MCF 10A (cell line): ENCODE measurements at places on chromosomes 4 and X.

DNA sequence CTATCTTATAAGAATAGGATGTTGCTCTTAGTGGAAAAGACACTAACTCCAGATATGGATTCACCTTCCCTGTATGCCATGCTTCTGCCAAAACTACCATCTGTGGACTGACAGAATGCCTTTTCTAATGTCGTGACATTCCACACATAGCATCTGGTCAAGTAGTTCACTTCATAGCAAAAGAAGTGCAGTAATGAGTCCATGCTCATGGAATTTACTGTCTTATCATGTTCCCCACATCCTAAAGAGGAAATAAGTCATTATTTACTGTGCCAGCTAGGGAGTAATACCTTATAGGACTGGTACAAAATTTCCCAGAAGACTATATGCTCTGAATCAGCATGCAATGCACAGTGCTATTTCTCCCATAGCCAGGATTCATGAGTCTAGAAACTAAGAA lies 562.4 kb downstream of the TLL1 start:
- peak; percentile 41 for DNase-seq

GRCh38 chr4:163866728-163867315 lies 372.3 kb downstream of the TMA16 start:
- peak; percentile 36 for DNase-seq

DNA sequence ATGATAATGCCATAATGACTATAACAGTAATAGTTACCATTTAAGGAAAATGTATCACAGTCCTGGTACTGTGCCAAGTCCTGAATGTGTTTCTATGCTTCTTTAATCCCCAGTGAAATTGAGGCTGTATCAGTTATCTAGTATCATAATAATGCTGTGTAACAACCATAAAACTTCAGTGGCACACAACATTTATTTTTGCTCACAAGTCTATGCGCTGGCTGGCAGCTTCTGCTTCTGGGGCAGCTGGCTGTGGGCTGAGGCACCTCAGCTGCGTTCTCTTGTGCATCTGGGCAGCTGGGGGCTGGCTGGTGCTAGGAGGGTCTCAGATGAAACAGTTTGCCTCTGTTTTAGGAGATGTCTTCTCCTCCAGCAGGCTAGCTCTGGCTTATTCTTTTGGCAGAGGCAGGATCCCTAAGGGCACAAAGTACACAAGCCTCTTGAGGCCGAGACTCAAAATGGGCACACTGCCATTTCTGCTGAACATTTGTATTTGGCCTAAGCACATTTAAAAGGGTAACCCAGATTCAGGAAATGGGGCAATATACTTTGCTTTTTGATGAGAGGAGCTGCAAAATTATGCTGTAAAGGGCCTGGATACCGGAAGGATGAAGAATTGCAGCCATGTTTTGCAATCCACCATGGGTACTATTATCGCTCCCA lies 62.6 kb upstream of the DHX15 start:
- DNase-seq = peak; percentile 53

DNA sequence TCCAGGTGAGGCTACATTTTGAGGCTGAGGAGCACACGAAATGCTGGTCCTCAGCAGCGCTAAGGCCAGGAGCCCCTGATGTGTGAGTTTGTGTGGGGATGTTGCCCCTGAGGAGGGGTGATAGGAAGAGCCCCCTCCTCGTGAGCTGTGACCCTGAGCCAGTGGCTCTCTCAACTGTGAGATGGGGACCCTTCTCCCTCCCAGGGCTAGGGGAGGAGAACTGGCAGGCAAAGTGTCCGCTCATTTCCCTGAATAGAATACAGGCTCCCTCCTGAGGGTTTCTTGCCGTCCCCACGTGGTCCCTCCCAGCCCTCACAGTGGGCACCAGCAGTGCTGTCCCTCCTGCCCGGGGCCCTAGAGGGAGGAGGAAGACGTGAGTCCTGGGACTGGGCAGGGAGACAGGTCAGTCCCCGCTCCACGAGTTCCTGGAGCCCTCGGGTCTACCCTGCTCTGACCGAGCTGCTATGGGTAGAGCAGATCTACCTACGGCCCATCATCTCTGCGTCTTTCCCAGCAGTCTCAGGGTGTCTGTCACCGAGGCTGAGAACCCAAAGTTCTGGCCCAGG lies 21.0 kb upstream of the TBC1D14 start:
- DNase-seq = no peak

GRCh38 chr4:47914926-47915237 lies 499 bp upstream of the NFXL1 start:
- DNase-seq = no peak

GRCh38 chrX:10496345-10496965 lies 123.9 kb downstream of the MID1 start:
- DNase-seq = no peak

- no peak for DNase-seq
Observed at GRCh38 chr4:88320780-88321373, 36.5 kb upstream of the PPM1K start.

- no peak for DNase-seq
Observed at GRCh38 chr4:159289682-159290081, 186.8 kb downstream of the RAPGEF2 start.

- no peak for DNase-seq
Observed at GRCh38 chr4:161186750-161187149, 977.0 kb downstream of the FSTL5 start.

- DNase-seq = no peak
Observed at GRCh38 chr4:5839332-5839731, 53.6 kb downstream of the CRMP1 start.

- peak; percentile 78 for DNase-seq
Observed at GRCh38 chr4:3009422-3009821, 46.1 kb downstream of the GRK4 start.

DNA sequence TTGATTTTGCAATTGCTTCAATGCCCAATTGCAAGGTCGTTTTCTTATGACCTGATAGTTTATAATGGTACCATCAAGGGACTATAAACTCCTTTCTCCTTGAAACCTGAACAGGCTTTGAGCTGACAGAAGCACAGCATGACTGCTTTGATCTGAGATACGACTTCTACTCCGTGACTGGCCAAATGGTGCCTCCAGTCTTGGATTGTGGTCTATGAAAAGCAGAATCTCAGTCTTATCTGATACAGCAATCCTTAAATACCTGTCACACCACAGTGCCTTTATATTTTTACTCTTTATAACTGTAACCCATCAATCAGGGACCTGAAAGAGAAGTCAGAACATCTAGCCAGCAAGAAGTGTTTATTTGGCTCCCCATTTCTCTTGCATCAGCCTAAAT lies 93.1 kb downstream of the DOCK11 start:
- DNase-seq = no peak

- DNase-seq = no peak
Observed at GRCh38 chrX:97168646-97169045, 284.9 kb downstream of the RPA4 start.

GRCh38 chr4:114264877-114265291 lies 285.4 kb upstream of the ARSJ start:
- DNase-seq = peak; percentile 67

DNA sequence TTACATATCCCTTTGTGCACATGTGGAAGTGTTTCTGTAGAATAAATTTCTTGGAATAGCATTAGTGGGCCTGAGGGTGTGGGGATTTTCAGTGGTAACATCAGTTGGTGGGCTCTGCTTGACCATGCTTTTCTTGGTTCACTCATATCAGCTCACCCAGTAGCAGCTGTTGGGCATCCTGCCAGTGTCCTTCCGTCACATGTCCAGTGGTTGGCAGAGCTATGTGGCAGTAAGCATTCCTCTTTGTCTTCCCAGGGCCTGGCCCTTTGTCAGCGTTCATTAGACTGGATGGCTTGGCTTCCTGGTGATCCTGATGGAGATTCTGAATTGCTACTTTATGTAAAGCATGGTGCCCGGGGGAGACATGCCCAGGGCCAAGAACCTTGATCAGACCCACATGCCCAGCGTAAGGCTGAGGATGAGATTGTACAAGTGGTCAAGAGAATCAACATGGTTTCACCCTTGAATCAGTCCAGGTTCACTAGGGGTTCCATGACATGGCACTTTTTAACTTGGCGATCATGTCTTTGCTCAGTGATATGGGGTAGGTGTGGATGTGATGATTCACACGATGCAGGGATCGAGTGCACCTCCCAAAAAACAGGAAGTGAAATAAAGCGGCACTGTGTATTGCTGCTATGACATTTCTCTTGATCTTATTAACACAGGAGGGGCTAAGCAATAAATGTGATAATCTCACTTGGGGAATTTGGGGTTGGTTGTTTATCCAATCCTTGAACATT lies 72.1 kb upstream of the IGFBP7 start:
- DNase-seq = no peak

- peak; percentile 77 for DNase-seq
Observed at GRCh38 chrX:116749943-116750342, 287.2 kb upstream of the CT83 start.

- peak; percentile 89 for DNase-seq
Observed at GRCh38 chr4:14771094-14771493, 231.2 kb upstream of the CPEB2 start.

- no peak for DNase-seq
Observed at GRCh38 chr4:6929812-6930464, 20.3 kb downstream of the TBC1D14 start.

- DNase-seq = no peak
Observed at GRCh38 chr4:112119353-112119783, 25.9 kb upstream of the FAM241A start.

DNA sequence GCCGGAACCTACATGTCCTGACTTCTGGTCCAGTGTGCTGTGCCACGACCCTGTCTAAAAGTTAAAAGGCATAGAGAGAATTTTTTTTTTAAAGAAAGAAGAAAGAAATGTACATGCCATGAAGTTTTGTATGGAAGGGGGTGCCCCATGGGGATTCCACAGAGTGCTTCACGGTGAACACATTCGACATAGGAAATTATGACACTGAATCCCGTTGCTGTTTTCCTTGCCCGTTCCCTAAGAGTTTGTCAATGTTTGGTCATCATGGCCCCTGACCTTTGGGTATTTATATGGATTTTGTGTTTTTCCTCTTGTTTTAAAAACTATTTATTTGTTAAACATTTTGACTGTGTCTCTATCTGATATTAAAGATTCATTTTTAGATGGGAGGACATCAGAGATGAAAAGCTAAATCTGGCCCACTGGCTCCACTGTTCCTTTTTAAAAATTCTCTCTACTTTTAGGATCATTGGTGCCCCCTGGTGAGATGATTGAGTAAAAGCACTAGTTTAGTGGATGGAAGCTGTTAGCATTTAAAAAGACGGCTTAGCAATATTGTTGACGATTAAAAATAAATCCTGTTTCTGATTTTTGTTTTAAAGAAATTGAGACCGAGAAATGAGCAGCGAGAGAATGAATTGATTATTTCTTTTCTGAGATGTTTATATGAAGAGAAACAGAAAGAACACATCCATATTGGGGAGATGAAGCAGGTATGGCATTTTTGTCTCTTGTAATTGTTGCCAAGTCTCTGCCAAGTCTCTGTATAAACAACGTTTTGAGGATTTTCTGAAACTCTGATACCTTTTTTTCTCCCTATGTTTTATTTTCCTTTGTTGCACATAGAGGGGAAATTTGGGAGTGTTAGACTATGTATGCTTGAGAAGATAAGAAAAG lies 75.0 kb downstream of the PTTG2 start:
- peak; percentile 79 for DNase-seq

GRCh38 chr4:47432749-47433148 lies 30.8 kb downstream of the COMMD8 start:
- no peak for DNase-seq

- peak; percentile 49 for DNase-seq
Observed at GRCh38 chrX:47587091-47587891, 5.1 kb downstream of the TIMP1 start.

DNA sequence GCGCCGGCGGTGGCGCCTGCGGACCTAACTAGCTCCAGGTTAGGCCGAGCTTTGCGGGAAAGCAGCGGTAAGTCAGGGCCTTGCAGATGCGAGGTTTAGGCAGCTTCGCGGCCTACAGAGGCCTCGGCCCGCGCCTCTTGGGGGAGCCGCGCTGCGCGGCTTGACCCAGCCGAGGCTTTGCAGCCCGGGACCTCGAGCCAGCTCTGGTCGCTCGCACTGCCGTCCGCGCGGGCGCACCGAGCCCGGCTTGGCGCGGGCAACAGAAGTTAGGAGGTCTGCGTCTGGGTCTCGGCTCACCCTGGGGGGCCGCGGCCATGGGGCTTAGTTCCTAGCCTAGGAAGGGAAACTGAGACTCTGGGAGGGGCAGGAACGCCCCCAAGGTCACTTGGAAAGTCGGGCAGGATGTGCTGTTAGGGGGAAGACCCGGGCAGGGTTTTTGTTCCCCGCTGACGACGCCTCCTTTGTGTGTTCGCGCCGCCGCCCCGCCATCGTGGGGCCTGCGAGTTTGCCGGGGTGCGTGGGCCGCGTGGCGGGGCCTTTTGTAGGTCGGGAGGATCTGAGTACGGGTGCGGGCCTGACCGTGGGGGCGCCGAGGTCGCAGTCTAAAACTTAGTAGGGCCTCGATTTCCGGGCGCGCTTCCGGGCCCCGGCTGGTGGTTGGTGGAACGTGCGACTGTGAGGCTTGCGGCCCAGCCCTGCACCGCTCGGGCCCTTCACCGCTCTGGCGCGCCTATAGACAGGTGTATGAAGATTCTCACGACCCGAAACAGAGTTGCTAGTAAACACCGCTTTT lies 482 bp downstream of the RNF4 start:
- DNase-seq = peak; percentile 47

DNA sequence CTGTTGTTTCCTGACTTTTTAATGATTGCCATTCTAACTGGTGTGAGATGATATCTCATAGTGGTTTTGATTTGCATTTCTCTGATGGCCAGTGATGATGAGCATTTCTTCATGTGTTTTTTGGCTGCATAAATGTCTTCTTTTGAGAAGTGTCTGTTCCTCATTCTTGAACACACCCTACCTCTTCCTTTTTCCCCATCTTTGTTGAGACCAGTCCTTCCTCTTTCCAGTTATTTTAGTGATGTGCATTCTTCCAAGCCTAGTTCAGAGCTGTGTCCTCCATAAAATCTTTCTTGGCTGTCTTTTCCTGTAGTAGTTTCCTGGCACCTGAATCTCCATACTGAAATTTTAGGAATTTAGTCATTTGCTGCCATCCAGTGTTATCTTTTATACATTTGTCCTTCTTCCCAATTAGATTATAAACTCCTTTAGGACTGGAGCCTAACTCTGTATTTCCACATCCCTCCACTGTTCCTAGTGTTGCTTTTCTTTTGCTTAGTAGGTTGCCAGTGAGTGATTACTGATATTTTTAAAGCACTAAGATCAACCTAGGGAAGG lies 11.4 kb downstream of the FHIP1A start:
- DNase-seq = no peak

DNA sequence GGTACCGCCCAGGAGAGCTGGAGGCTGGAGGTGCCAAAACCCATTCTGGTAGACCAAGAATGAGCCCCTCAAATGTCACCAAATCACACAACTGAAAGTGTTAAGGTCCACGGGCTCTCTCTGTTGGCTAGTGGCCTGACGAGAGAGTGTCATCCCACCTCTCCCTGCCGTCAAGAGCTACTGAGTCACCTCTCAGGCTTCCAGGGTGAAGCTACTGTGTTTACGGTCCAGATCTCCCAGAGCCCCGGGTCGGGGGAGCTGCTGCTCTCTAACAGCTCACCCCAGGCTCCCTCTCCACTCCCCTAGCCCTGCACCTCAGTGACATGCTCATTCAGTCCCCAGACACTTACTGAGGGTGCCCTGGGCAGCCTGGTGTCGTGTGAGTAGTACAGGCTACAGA lies 59.2 kb downstream of the ADGRG2 start:
- peak; percentile 43 for DNase-seq

- no peak for DNase-seq
Observed at GRCh38 chr4:96524311-96524875, 684.5 kb downstream of the PDHA2 start.

- no peak for DNase-seq
Observed at GRCh38 chrX:77622233-77622632, 163.8 kb downstream of the ATRX start.
